Uterus (tissue), 4 donors: ENCODE measurements at places on chromosomes 1 and 21. TPM values are rescaled to one million over a fixed set of nuclear protein-coding genes. Genes with fewer than 3 reads are reported as not detected.

GRCh38 chr1:243716906-243717305 lies 133.1 kb downstream of the AKT3 start:
- DNase-seq: no peak

Gene COL16A1
- 292 TPM for total RNA-seq

Gene WNT3A
- total RNA-seq: not detected

DNA sequence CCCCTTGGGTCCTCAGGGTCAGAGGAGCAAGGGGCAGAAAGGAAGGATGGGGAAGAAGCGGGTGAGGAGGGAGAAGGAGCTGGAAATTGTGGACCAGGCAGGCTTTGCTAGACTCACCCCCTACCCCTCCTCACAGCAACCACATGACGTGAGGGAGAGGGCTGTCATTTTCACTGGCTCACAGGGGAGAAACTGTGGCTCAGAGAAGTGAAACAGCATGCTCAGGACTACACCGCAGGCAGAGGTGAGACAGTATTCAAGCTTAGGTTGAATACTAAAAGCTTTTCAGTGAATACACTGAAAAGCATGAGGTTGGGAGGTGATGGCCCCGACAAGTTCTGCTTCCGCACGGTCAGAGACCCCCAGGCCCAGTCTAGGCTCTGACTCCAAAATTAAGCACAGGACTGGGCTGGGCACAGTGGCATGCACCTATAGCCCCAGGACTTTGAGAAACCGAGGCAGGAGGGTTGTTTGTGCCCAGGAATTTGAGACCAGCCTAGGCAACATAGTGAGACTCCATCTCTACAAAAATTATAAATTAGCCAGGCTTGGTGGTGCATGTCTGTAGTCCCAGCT lies 1.2 kb upstream of the CLEC20A start:
- DNase-seq: no peak
